Airway epithelial cell (primary cell): ENCODE measurements at places on chromosomes 3 and 15. TPM values are rescaled to one million over a fixed set of nuclear protein-coding genes. Genes with fewer than 3 reads are reported as not detected.

Gene SPSB4
- total RNA-seq, result 0.07 TPM in 1 of 2 replicates, not detected in the other

Gene NRROS
- 0.07 and 0.33 TPM in 2 replicates for total RNA-seq

Gene WDR93
- not detected in 2 replicates for total RNA-seq

Gene GBE1
- 13.9 and 19.9 TPM in 2 replicates for total RNA-seq

Gene GALNT15
- total RNA-seq, result 0.14 and 0.42 TPM in 2 replicates

Gene VIPR1
- total RNA-seq, result 6.6 and 9.1 TPM in 2 replicates

Gene C15orf62
- total RNA-seq, result 0.99 and 2.4 TPM in 2 replicates

Gene KBTBD8
- total RNA-seq, result 1.2 and 1.3 TPM in 2 replicates

Gene CNTN3
- 0.56 and 1.2 TPM in 2 replicates for total RNA-seq
